ENCODE measurements at places on chromosomes 2 and 18.

- no peak for DNase-seq
These were observed 173.7 kb downstream of the IRS1 start for GRCh38 chr2:226625946-226626345.

- DNase-seq = peak; percentile 28
These were observed 5.5 kb upstream of the SMARCAL1 start for GRCh38 chr2:216406826-216407225.

GRCh38 chr2:101518578-101519492 is 43.9 kb upstream of the RFX8 start:
- peak; percentile 56 for DNase-seq

DNA sequence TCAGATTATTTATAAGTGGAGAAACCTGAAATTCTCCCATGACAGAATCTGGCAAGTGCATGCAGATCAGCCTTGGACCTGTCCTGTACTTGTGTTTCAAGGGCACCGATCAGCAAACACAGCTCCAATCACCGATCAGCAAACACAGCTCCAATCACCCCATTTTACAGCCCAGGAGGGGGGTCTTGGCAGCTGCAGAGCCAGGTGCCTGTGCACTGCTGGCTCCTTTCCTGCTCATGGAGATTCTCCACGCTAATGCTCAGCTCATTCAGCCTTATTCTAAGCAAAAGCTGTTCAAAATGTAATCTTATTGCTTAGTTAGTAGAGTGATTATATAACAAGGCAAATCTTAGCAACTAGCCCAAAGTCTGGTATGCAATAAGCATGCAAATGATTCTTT is 623.1 kb upstream of the HS6ST1 start:
- no peak for DNase-seq

DNA sequence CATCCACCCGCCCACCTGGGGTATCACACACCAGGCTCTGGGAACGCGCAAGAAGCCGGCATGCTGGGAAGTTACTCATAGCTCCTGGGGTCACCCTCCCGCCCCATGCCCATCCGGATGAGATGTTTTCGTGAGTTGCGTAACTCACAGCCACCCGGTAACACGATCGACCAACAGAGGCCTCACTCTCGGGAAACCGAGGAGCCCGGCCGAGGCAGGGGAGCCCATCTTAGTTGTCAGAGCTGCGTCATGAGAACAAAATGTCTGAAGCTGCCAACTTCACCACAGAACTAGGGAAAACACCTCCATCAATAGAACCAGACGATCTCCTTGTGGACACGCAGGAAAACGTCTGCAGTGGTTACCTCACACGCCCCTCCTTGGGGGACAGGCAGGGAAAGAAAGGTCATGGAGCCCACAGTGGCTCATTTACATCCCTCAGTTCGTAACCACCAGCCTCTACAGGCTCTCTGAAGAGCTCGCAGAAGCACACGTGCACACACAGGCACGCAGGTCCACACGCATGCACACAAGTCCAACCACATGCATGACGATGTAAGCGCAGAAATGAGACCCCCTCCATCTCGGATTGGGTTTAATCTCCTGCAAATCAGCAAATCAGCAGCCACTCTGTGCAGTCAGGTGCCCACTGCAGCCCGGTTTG is 26.2 kb downstream of the ADI1 start:
- DNase-seq = no peak

Measured in ELF-1 (cell line).